Lung (tissue), 17 donors: ENCODE measurements at places on chromosomes 3 and 15. TPM values are rescaled to one million over a fixed set of nuclear protein-coding genes. Genes with fewer than 3 reads are reported as not detected.

LMLN gene
- total RNA-seq = 17.2 TPM

EPHB3 gene
- total RNA-seq = 20.5 TPM

HHLA2 gene
- total RNA-seq = 20.2 TPM

SEMA6D gene
- 5.0 TPM for total RNA-seq

DNA sequence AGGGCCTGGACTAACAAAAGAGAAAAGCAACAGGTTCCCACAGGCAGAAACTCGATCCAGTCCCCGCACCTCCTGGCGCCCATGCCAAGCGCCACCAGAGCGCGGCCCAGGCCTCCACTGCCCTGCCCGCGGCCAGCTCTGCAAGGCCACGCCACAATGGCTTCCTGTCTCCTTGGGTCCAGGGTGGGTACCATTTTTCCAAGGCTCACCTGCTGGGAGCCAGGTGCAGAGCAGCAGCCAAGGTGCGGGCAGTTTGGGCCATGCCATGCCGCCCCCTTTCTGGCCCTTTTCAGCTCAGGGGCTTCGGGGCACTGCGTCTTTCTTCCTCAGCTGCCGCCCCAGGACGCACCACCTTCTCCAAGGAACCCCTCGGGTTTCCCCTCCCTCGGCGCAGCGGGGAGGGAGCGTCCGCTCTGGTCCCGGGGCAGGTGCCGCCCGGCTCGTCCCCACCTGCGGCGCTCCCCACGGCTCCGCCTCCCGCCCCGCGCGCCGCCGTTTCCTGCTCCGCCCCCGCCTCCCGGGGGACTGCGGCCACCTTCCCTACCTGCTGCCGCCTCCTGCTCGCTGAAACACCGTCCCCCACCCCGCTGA, at the start of gene ILDR1:
TSS of gene ILDR1 (minus strand) at position 437 of the 591 bp plus-strand sequence. CDS start at position 267, 170 bp downstream.
- H3K4me1 ChIP-seq = no peaks in the 10 kb centered on the region
- H3K4me3 ChIP-seq = peak within 1 kb of the TSS; percentile 49
- peak within 1 kb of the TSS; percentile 66 for H3K27ac ChIP-seq
- DNase-seq = peak; percentile 49

DNA sequence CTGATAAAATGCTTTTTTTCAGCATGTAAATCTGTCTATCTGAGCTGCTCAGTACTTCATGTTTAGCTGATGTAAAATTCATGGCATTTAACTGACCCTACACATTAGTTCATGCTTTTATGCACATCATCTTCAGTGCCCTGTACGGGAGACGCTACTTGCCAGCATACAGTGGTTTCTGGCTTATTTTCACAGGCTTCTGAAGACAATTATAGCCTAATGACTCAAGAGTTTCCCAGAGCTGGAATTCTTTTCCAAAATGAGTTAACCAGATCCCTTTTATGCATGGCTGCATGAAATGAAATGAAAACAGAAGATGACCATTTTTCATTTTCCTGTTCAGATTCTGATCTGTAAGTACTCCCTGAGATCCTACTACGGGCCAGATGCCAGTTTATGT, 1061.5 kb downstream of the ROBO2 start:
- DNase-seq = peak; percentile 51
- H3K27ac ChIP-seq = peak overlapping the region; percentile 60
- H3K36me3 ChIP-seq = no peaks in the 10 kb centered on the region

DNA sequence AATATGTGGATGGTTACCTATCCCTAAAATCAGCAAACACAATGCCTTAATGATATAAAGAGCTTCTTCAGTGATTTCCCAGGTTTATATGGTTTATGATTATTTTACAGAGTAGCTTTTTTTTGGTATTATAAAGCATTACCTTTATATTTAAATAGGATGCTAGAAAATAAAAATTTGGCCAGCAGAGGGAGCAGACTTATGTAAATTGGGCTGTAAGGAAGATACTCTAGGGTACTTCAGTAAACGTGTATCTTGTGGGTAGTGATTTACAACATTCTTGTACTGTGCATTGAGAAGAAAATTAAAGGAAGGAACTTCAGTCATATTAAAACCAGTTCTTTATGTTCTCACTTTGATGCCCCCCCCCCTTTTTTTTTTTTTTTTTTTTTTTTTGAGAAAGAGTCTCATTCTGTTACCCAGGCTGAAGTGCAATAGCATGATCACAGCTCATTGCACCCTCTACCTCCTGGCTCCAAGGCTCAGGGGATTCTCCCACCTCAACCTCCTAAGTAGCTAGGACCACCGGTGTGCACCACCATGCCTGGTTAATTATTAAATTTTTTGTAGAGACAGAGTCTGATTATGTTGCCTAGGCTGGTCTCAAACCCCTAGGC, 167.9 kb downstream of the BBX start:
- DNase-seq = peak; percentile 78
- no peak overlapping the region for H3K4me3 ChIP-seq
- H3K27me3 ChIP-seq = no peaks in the 10 kb centered on the region
- no peaks in the 10 kb centered on the region for H3K36me3 ChIP-seq

DNA sequence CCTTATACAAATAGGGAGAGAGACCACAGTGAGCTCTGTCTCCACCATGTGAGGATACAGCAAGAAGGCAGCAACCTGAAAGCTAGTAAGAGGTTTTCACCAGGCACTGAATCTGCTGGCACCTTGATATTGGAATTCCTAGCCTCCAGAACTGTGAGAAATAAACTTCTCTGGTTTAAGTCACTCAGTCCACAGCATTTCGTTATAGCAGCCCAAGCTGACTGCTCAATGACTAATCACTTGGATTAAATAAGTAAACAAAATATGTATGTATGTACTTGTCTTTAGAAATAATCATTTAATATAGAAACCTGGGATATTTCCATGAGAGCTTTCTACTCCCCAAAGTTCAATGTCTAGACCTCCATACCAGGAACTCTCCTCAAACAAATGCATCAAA, 162.0 kb downstream of the IMPG2 start:
- H3K27ac ChIP-seq = no peak overlapping the region
- no peak for DNase-seq
- H3K27me3 ChIP-seq = no peaks in the 10 kb centered on the region
- H3K4me1 ChIP-seq = no peaks in the 10 kb centered on the region
- no peaks in the 10 kb centered on the region for H3K36me3 ChIP-seq

KNL1 gene
- total RNA-seq = 5.4 TPM

DNA sequence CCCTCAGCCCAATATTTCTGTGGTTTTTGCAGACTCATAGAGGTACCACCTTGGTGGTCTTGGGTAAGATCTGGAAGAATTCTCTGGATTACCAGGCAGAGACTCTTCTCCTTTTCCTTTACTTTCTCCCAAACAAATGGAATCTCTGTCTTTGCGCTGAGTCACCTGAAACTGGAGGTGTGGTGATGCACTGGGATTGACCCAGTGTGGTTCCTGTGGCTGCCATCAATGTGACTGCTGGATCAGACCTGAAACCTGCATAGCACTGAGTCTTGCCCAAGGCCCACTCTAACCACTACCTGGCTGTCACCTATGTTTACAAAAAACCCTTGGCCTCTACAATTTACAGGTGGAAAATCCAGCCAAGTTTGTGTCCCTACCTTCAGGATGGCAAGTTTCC, 295.3 kb downstream of the RBMS3 start:
- no peak overlapping the region for H3K4me3 ChIP-seq
- no peak overlapping the region for H3K27ac ChIP-seq
- no peaks in the 10 kb centered on the region for H3K4me1 ChIP-seq

- peaks cover 2% of the 10 kb centered on the region for H3K36me3 ChIP-seq
- DNase-seq = peak; percentile 94
- no peak overlapping the region for H3K4me3 ChIP-seq
- H3K27me3 ChIP-seq = no peaks in the 10 kb centered on the region
- H3K4me1 ChIP-seq = peaks cover 61% of the 10 kb centered on the region
These were observed 131.8 kb downstream of the TBL1XR1 start for GRCh38 chr3:177065285-177066033.

GRCh38 chr15:60740787-60741354, 261.9 kb upstream of the ICE2 start:
- H3K36me3 ChIP-seq = no peaks in the 10 kb centered on the region
- no peak overlapping the region for H3K4me3 ChIP-seq
- no peaks in the 10 kb centered on the region for H3K27me3 ChIP-seq
- no peak overlapping the region for H3K27ac ChIP-seq

CPEB1 gene
- 3.8 TPM for total RNA-seq

GRCh38 chr15:66004618-66005262, 135.4 kb downstream of the RAB11A start:
- H3K4me3 ChIP-seq = no peak overlapping the region
- no peak overlapping the region for H3K27ac ChIP-seq
- peak; percentile 49 for DNase-seq
- no peaks in the 10 kb centered on the region for H3K36me3 ChIP-seq

DNA sequence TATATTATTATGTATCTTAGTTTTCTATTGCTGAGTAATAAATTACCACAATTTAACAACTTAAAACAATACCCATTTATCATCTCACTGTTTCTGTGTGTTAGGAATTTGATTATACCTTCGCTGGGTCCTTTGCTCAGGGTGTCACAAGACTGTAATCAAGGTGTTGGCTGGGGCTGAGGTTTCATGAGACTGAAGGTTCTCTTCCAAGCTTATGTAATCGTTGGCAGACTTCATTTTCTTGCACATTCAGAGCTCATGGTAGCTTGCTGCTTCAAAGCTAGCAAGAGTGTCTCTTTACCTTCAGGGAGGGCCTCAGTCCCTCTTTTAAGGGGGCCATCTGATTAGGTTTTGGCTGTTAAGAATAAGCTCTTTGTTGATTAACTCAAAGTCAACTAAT, 293.1 kb downstream of the POLQ start:
- H3K4me1 ChIP-seq = no peaks in the 10 kb centered on the region
- DNase-seq = no peak
- no peak overlapping the region for H3K27ac ChIP-seq
- H3K36me3 ChIP-seq = no peaks in the 10 kb centered on the region

DNA sequence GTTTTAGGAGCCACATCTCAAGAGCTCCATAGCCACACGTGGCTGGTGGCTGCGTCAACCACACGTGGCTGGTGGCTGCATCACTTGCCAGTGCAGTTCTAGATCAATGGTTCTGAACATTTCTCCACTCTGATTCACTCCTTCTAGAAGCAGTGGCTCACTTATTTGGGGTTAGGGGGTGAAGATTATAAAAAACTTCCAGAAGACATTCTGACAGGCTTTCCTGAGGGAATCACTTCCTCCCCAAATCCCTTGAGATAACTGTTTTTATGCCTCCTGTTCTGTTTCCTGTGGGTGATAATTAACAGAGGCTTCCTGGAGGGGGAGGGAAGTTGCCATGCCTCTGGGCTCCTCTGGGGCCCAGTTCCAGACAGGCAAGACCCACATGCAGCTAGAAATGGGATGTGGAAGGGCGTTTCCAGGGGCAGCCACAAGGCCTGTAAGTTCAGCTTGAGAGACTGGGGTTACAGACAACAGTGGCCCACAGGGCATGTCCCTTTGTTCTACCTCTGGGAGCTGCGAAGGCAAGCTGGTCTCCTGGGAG, 23.6 kb downstream of the HEG1 start:
- H3K4me3 ChIP-seq = no peak overlapping the region
- peak overlapping the region; percentile 36 for H3K27ac ChIP-seq
- H3K4me1 ChIP-seq = no peaks in the 10 kb centered on the region
- H3K36me3 ChIP-seq = peaks cover 13% of the 10 kb centered on the region
- H3K27me3 ChIP-seq = no peaks in the 10 kb centered on the region
- no peak for DNase-seq

DNA sequence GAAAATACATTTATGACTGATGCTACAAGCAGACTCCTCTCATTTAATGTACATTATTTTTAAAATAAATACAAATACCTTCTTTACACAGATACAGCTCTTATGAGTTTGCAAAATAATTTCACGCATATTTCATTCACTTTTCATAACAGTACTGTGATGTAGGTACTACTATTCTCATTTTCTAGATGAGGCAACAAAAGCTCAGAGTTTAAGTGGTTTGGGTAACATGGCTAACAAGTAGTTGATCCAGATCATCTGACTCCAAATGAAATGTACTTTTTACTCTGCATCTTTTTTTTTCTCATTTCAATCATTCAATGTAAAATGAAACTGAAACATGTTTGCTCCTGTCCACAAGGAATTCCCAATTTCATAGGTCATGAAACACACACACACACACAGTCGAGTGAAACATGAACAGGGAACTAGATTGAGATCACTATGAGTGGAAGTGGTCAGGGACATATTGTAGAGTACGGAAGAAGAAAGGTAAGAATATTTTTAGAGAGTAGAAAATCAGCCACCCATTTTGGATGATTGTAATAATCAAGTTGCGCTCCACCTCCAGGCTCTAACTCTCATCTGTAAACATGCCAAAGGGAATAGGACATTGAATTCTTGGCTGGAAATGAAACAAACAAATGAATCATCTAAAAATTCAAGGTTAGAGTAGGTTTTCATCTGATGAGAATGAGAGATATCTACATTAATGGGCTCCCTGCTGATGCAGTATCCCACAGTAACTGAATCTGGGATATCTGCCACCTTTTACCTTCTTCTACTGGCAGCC, 92.4 kb downstream of the CLDN1 start:
- no peak overlapping the region for H3K27ac ChIP-seq
- no peaks in the 10 kb centered on the region for H3K27me3 ChIP-seq

MUC4 gene
- total RNA-seq = 56.0 TPM

GXYLT2 gene
- 8.0 TPM for total RNA-seq

DNA sequence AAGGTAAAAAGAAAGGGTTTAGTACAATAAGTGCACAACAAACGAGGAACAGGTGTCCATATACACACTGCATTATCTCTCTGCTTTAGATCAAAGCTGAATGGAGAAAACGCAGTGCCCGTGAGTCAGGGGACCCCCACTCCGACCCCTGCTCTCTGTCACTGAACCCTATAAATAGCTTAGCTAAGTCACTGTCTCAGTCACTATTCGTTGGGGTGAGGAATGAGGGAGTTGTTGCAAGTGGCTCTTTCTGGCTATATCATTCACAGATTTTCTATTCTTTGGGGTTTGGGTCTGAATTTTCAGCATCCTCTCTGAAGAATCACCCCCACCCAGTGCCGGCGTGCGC, 458 bp upstream of the STAC start:
- H3K27ac ChIP-seq = no peak overlapping the region
- no peak for DNase-seq
- no peaks in the 10 kb centered on the region for H3K4me1 ChIP-seq
- no peaks in the 10 kb centered on the region for H3K36me3 ChIP-seq
- H3K27me3 ChIP-seq = peaks cover 26% of the 10 kb centered on the region

STAC gene
- total RNA-seq = 17.2 TPM

ANKUB1 gene
- 6.7 TPM for total RNA-seq

DNA sequence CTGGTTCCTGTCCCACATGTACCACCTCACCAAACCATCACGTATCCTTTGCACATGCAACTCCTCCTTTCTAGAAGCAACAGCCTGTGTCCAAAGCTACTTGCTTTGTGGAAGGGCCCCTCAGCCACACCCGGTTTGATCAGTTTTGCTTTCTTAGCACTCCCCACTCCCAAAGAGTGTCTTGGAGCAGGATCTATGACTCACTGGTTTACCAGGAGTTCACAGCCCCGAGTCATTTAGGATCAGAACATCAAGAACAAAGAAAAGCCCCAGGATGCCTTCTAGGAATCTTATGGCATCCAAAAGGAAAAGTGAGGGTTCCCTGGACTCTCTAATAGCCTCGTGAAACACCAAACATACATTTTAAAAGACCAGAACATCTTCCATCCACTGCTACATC, 50.7 kb upstream of the IGF1R start:
- H3K4me1 ChIP-seq = no peaks in the 10 kb centered on the region
- DNase-seq = peak; percentile 23
- no peaks in the 10 kb centered on the region for H3K36me3 ChIP-seq

GRCh38 chr15:47987908-47988532, 132.8 kb upstream of the SLC24A5 start:
- peak; percentile 86 for DNase-seq
- H3K4me3 ChIP-seq = no peak overlapping the region
- no peaks in the 10 kb centered on the region for H3K27me3 ChIP-seq
- no peak overlapping the region for H3K27ac ChIP-seq

NGRN gene
- 85.2 TPM for total RNA-seq

FILIP1L gene
- 27.8 TPM for total RNA-seq
